ENCODE measurements at places on chromosomes 13 and 19.

DNA sequence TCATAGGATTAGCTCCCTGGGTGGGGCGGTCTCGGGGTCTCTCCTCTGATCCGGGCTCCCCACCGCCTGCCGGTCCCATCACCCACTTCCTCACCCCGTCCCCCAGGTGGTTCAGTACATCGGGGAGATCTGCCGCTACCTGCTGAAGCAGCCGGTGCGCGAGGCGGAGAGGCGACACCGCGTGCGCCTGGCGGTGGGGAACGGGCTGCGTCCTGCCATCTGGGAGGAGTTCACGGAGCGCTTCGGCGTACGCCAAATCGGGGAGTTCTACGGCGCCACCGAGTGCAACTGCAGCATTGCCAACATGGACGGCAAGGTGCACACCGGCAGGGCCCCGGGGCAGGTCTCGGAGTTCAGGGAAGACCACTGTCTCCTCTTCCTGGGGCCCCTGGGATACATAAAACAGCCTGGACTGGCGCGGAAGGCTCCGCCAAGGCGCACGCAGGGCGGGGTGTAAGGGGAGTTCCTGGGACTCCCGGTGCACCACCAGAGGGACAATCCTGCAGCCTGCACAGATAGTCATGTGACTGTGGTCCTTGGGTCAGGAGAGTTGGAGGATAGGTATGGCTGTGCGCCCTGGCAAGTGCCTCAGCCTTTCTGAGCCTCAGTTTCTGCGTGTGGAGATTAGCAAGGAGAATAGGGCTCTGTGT, 14.2 kb upstream of the PGLS start:
- H3K4me1 ChIP-seq, result peaks cover 25% of the 10 kb centered on the region
- no peak overlapping the region for H3K27ac ChIP-seq
- no peak for DNase-seq
- no peak overlapping the region for H3K4me3 ChIP-seq

DNA sequence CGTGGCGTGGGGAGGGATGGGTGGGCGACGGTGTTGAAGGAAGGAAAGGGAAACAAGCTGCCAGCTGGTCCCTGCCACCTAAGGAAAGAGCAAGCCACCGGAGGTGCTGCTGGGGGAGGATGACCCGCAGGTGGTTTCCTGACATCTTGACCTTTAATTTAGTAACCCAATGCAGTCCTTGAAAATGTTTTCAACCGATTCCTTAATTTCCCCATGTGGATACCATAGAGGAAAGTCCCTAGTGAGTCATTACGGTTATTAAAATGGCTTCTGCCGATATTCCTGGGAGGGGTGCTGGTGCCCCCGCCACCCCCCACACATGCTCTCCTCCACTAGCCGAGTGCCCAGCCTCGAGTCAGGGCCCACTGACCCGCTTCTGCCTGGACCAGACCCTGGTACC, 6.3 kb upstream of the ANKRD10 start:
- DNase-seq, result no peak
- H3K36me3 ChIP-seq, result no peaks in the 10 kb centered on the region
- peaks cover 5% of the 10 kb centered on the region for H3K4me1 ChIP-seq
- H3K27ac ChIP-seq, result no peak overlapping the region

DNA sequence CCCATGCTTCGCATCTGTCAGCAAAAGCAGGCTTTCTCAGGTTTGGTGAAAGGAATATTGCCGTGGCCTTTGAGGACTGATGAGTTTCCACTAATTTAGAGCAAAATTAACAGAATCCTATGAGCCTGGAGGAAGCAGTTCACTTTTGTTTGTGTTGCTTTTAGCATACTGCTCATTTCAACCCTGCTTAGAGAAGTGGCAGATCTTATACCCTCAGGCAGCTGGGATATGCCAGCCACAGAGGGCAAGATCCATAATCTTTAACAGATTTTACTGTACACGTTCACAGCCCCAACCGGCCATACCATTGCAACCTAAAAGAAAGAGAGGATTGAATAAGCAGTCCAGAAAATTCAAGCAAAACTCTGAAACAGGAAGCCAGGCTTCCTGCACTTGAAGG, 60.5 kb downstream of the COL4A2 start:
- H3K36me3 ChIP-seq, result no peaks in the 10 kb centered on the region
- no peak overlapping the region for H3K27ac ChIP-seq
- no peak overlapping the region for H3K4me3 ChIP-seq
- no peaks in the 10 kb centered on the region for H3K27me3 ChIP-seq

- H3K4me3 ChIP-seq, result peak overlapping the region; percentile 48
- H3K36me3 ChIP-seq, result no peaks in the 10 kb centered on the region
- H3K27ac ChIP-seq, result no peak overlapping the region
- H3K27me3 ChIP-seq, result peaks cover 5% of the 10 kb centered on the region
- peak; percentile 51 for DNase-seq
Measured at GRCh38 chr19:29724102-29724641, 9.1 kb upstream of the C19orf12 start.

- H3K27me3 ChIP-seq, result peaks cover 2% of the 10 kb centered on the region
- H3K36me3 ChIP-seq, result no peaks in the 10 kb centered on the region
- no peak overlapping the region for H3K27ac ChIP-seq
- no peak overlapping the region for H3K4me3 ChIP-seq
Measured at GRCh38 chr13:45544520-45544919, 71.0 kb downstream of the ERICH6B start.

DNA sequence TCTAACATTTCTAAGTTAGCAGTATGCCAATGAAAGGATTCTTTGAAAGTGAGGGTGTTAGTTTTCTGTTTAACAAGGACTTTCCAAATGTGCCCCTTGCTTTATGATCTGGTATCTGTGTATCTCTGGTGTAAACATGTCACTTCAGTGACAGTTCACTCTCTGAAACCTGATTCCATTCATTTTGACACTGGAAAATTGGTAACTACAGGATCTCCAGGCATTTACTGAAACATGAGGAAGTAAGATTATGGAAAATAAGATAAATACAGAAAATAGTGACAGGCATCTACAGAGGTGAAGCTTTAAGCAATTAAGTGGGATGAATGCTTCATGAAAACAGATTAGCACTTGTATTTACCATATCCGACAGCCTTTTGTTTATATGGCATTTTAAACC, 101.6 kb upstream of the MYO16 start:
- no peaks in the 10 kb centered on the region for H3K27me3 ChIP-seq
- no peak overlapping the region for H3K4me3 ChIP-seq
- no peaks in the 10 kb centered on the region for H3K36me3 ChIP-seq
- DNase-seq, result no peak
- H3K4me1 ChIP-seq, result no peaks in the 10 kb centered on the region

Measured in CD4-positive, alpha-beta T cell (primary cell).